ENCODE measurements at places on chromosomes 3 and 15.

DNA sequence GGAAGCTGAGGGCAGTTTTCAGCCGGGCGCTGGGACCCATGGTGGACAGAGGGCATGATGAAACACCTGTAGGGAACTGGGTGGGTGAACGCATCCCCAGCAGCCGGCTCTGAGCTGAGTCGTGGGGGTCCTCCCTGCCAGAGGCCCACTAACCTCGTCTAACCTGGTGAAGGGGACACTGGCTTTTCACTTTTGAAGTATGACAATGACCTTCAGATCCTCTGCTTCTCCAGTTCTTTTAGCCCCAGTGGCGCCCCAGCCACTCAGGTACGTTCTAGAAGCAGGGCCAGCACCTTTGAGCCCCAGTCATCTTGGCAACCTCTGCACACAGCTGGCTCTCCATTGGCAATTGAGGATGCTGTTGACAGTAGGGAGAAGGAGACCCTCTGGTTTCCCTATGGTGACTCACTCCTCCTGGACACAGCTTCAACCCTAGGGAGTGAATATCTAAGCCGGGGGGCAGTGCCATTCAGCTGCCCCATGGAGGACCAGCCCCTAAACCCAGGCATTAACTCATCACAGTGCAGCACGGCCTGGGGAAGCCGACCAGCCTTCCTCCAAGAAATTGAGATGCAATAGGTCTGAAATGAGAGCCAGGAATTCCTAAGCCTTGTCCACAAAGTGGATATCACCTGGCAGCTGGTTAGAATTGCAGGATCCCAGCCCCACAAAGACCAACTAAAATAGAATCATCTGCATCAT, 46.1 kb downstream of the CMTM6 start:
- no peak for DNase-seq

- no peak for DNase-seq
These were observed 18.9 kb downstream of the SCN5A start for GRCh38 chr3:38630606-38631005.

GRCh38 chr3:139204728-139205127, 139.1 kb upstream of the MRPS22 start:
- no peak for DNase-seq

- DNase-seq = no peak
These were observed 110.8 kb downstream of the GREM1 start for GRCh38 chr15:32828507-32829186.

GRCh38 chr3:4506559-4507023, 13.4 kb downstream of the ITPR1 start:
- DNase-seq = peak; percentile 22

DNA sequence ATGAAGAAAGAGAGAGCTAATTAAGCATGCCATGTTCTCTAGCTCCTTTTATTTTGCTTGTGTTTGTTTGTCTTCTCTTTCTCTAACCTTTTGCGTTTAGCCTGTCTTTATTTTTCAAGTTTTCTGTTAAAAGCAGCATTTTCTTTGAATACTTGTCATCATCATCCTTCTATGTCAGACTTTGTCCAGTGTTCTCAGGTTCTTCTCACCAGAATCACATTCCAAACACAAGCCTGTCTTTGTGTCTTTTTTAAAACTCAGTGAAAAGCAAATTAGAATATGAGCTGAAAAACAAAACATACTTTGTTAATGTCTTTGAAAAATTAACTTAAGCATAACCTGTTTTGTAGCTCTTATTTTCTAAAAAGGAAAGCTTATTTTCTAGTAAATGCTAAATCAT, 62.4 kb downstream of the LEKR1 start:
- no peak for DNase-seq

DNA sequence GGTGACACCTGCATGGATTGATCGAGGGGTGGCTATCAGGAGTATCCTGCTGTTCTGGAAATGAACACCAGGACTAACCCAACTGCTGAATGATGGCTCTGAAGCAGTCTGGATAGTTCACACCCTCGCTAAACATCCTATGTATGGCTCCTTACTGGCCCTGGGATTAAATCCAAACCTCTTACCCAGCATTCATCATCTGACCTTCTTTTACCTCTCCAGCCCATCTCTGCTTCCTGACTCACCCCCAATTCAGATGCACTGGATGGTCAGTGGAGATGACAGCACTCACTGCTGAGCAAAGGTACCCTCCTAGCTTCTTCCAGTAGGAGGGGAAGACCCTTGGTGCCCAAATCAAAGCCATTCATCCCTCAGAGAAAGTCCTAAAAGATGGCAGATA, 235.2 kb upstream of the TRIM42 start:
- DNase-seq = no peak

- no peak for DNase-seq
These were observed 57.8 kb downstream of the NEK10 start for GRCh38 chr3:27311400-27311799.

DNA sequence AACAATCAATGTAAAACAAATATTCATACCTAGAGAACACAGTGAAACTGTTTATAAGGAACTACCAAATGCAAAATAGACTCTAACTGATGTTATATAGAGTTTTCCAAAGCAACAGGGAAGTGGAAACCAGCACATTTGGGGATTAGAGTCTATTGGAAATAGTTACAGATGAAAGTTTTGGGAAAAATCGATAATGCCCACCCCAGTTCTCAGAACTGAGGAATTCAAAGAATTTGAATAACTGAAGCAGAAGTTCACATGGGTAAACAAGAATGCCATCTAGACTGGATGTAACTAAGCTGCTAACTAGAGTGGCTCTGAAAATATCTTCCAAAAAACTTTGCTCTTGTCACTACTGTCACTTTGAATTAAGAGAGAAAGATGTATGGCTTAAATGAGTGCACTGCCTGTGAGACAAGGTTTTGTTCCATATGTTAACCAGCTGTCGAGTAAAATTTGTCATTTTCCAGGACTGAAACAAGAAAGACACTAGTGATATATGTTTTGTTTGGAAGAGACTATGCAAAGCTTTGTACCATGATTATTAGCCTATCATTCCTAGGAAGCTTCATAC, 9.2 kb upstream of the DENND4A start:
- DNase-seq = no peak

- DNase-seq = no peak
These were observed 289.2 kb downstream of the ROBO2 start for GRCh38 chr3:77329116-77329515.

DNA sequence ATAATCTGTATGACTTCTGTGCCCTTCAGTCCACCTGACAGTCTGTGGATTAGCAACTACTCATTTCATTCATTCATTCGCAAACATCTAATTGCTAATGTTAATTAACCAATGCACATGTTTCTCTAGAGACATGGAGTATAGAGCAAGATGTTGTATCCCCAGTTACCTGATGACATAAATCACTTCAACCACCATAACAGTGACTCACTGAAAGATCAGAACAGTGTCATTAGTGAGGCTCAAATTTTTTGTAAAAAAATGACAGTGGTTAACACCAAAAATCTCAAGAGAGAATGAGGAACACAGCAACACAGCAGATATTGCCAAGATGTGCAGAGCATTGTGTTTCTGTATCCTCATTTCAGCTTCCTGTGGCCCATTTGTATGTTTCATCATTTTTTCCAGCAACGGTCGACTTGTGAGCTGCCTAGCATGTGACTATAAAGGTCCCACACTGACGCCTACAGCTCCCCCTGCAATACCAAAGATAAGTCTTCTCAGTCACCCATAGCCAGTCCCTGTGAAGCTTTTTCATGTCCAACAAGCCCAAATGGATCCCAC, 3.7 kb upstream of the PLD1 start:
- DNase-seq = peak; percentile 65

DNA sequence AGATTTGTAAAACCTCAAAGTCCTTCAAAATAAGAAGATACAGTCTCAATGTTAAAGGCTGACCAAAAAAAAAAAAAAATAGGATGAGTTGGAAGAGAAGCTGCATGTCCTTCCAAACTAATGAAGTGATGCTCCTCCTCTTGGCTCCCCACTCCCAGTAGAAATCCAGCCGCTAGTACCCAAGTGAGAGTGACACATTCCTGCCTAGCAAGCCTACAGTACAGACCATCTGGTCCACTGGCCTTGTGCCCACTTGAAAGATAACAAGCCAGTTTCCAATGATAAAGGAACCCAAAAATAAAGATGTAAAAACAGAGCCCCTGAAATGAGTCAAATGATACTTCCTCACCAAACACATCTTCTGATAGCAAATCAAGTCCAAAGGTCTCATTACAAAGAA, 258.7 kb upstream of the NSMCE3 start:
- no peak for DNase-seq

GRCh38 chr15:101213570-101213969, 38.3 kb downstream of the CHSY1 start:
- no peak for DNase-seq

GRCh38 chr3:113536627-113537101, 4.3 kb downstream of the SIDT1 start:
- no peak for DNase-seq

DNA sequence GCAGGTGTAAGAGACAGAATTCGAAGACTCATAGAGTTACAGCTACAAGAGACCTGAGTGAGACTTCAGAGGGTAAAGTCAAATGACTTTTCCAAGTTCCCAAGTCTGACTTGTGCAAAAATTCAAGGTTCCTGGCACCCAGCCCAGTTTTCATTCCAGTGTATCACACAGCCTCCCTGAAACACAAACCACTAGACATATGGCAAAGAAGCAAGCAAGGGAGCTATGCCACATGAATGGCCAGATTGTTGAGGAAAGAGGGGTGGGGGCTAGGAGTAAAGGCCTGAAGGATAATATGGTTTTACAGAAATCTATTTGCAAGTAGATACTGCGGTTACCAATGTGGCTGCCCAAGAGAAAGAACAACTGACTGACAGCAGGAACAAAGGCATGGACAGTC, 301.2 kb downstream of the MECOM start:
- DNase-seq = no peak

DNA sequence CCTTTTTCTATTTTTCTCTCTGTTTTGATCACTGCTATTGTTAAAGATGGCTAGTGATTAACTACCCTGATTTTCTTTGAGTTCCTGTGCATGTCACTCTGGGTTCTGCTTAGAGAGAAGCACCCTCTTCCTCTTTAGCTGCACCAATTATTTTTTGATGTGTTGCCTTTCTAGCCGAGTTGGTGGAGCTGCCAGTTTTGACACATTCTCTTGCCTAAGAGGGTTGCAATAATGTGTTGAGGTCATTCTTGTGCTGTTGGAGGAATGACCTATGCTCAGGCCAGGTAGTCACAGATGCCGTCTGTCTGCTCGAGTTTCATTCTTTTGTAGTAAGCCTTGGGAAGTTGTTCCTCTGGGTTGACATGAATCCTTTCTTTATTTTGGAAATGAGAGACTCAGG, 84.6 kb upstream of the DPH6 start:
- no peak for DNase-seq

- DNase-seq = no peak
These were observed 48.1 kb upstream of the THUMPD3 start for GRCh38 chr3:9314796-9315195.

DNA sequence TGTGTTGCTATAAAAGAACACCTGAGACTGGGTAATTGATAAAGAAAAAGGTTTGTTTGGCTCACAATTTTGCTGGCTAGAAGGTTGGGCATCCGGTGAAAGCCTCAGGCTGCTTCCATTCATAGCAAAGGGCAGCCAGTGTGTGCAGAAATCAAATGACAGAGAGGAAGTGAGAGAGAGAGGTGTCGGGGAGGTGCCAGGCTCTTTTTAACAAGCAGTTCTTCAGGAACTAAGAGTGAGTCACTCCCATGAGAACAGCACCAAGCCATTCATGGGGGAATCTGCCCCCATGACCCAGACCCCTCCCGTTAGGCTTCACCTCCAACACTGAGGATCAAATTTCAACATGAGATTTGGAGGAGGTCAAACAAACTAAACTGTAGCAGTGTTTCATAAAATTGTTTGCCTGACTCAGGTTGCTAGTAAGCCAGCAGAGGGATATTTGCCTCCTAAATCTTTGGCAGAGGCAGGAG, 4.5 kb upstream of the PARP15 start:
- peak; percentile 31 for DNase-seq

- DNase-seq = no peak
These were observed 386.5 kb downstream of the SHQ1 start for GRCh38 chr3:72461787-72462186.

- DNase-seq = no peak
These were observed 61.6 kb upstream of the CTNNB1 start for GRCh38 chr3:41137686-41138111.

DNA sequence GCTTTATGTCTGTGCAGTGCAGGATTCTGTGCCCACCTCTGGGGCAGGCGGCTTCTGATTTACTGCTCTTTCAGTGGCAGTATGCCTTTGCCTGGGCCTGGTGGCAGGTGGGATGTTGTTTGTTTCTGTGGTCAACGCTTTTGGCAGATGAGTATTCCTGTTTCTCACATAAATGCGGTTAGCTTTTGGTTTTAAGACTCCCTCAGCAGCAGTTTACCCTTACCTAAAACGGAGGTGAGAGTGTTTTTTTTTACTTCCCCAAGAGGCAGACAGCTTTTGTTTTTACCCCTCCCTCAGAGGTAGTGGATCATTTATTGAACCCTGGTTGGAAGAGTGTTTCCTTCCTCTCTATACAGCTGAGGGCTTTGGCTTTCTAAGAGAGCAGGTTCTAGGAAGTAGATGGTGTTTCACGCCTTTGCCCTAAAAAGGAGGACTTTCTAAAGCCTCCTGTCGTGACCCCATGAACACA, 134.1 kb upstream of the PLSCR5 start:
- DNase-seq = no peak

DNA sequence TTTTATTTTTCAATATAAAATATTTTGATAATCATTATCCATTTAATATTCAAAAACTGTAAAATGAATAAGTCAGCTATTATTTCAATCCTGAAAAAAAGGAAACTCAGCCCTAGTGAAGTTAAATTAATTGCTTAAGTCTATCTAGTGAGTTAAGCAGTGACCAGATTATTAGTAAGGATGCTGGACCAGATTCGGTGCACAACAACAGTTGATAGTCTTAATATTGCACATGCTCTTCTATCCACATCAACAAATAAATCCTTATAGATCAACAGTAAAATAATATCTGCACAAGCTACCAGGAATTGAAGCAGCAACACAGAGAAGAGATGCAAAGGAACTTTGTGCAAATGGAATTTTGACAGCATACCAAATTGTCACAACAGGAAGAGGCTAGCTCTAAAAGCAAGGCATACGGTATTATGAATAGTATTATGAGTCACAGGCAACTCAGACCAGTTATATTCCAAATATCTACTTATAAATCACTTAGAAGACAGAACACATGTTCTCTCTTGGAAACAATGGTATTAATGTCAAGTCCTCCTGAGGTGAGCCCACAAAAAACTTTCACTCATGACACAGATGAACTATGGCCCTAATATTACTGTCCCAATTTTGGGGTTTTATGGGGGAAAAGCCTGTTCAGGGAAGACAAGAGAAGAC, 24.9 kb downstream of the VPS13C start:
- DNase-seq = no peak

- peak; percentile 23 for DNase-seq
These were observed 54.8 kb downstream of the ANAPC13 start for GRCh38 chr3:134430950-134431445.

DNA sequence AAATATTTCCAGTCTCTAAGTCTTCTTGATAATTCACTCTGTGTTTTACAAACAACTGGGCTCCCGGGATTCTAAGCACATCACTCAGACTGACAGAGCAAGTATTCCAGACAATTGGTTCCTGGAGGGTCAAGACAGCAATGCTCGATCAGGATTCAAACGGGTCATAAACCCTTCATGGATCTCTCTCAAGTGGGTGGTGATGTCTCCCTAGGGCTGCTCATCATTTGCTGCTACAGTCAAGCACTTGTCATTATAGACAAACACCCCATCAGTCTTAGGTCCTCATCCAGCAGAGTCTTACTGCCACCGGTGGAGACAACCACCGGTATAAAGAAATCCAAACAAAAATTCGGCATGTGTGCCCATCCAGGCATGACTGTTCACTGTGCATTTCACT, 921.1 kb downstream of the FHIT start:
- no peak for DNase-seq
